ENCODE measurements at places on chromosomes 4 and X. TPM values are rescaled to one million over a fixed set of nuclear protein-coding genes. Genes with fewer than 3 reads are reported as not detected.

GRCh38 chr4:187469627-187470026 lies 525.9 kb upstream of the ZFP42 start:
- no peak for DNase-seq
- no peaks in the 10 kb centered on the region for H3K27me3 ChIP-seq
- no peaks in the 10 kb centered on the region for H3K36me3 ChIP-seq

Gene DUSP9
- 0.61 TPM for total RNA-seq

- no peak for DNase-seq
- H3K4me1 ChIP-seq, result no peaks in the 10 kb centered on the region
- no peaks in the 10 kb centered on the region for H3K27me3 ChIP-seq
- H3K4me3 ChIP-seq, result no peak overlapping the region
Measured at GRCh38 chr4:1976416-1977352, 32.1 kb downstream of the NELFA start.

GRCh38 chr4:21697583-21697982 lies 251.0 kb downstream of the KCNIP4 start:
- no peak for DNase-seq
- no peak overlapping the region for H3K27ac ChIP-seq
- H3K36me3 ChIP-seq, result no peaks in the 10 kb centered on the region
- no peaks in the 10 kb centered on the region for H3K27me3 ChIP-seq
- no peaks in the 10 kb centered on the region for H3K4me1 ChIP-seq

Gene SUV39H1
- 6.1 TPM for total RNA-seq

DNA sequence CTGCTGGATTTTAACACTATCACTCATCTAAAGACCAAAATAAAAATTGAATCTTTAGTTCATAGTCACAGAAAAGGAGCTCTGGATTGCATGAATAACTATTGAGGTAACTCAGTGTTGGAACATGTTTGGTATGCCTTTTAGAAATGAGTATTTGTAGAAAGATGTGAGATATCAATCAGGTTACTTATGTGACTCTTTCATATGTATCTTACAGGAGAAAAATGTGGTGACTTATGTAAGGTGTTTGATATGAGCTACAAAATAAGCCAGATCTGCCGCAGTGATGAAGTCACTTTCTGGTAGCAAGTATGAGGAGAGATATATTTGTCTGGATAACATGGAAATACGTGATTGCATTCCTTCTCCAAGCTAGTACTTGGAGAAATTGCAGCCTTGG lies 1653.3 kb upstream of the PCDH7 start:
- no peaks in the 10 kb centered on the region for H3K27me3 ChIP-seq
- no peak overlapping the region for H3K4me3 ChIP-seq
- no peaks in the 10 kb centered on the region for H3K4me1 ChIP-seq
- DNase-seq, result no peak
- H3K36me3 ChIP-seq, result no peaks in the 10 kb centered on the region
- H3K27ac ChIP-seq, result no peak overlapping the region

DNA sequence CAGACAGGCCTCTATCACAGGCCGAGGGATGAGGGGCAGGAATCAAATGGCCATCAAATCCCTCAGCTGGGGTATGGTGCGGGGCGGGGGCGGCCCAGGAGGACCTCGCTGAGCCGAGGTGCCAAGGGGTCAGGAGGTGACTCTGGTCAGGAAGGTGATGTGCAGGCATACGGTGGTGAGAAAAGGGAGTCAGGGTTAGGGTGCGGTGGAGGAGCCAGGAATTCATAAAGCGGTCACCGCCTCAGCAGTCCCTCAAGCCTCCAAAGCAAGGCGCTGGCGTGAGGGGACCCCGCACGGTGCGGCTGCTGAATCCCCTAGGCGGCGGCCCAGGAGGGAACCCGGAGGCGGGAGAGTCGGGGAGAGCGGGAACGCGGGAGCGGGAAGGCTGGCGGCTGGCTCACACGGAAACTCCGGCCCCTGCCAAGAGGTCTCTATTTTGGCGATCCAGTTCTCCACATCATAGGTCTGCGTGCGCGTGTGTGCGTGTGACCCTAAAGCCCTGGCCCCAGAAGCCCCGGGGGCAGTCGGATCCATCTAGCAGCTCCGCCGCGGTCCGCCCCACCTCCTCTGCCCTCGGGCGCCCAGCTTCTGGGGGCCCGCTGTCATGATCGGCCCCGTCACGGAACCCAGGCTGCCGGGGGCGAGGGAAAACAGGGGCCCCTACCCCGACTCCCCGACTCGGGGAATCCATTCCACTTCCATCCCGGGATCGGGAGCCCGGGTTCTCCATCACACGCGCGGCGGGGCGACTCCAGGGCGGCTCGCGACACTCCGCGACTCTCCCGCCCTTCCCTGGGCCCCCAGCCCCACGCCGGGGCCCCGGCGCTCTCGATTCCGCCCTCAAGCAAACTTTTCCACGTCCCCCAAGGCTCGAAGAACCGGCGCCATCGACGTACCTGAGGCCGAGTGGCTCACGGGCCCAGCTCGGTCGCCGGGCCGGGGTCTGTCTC lies 593 bp downstream of the ELF4 start:
- no peaks in the 10 kb centered on the region for H3K4me1 ChIP-seq
- no peaks in the 10 kb centered on the region for H3K36me3 ChIP-seq
- H3K27ac ChIP-seq, result peak overlapping the region; percentile 77
- H3K4me3 ChIP-seq, result peak overlapping the region; percentile 43
- DNase-seq, result no peak
- no peaks in the 10 kb centered on the region for H3K27me3 ChIP-seq

DNA sequence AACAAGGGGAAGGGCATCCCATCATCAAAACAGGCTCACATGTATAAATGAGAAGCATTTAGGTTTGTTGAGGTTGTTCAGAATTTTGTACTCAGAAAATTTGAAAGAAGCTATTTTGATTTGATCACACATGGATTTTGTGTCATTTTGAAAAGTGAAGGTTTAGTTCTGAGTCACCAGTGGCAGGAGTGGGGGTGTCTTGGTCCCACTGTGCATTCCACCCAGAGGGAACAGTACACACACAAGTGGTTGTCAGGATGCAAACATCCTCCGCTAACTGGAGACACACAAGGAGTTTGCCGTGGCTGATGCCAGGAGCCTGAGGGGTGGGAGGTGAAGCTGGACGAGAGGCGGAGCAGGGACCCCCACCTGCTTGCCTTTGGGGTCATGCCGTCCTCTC lies 198.2 kb upstream of the PSAPL1 start:
- no peaks in the 10 kb centered on the region for H3K4me1 ChIP-seq
- H3K36me3 ChIP-seq, result no peaks in the 10 kb centered on the region
- H3K27ac ChIP-seq, result no peak overlapping the region
- DNase-seq, result no peak
- H3K4me3 ChIP-seq, result no peak overlapping the region

Gene NXF3
- total RNA-seq, result 0.72 TPM

GRCh38 chrX:51332188-51332942 lies at the start of gene NUDT10:
Gene NUDT10, plus strand, starts transcription at chrX:51332822. Its CDS starts 144 bp downstream, at chrX:51332966.
- DNase-seq, result peak; percentile 56
- no peaks in the 10 kb centered on the region for H3K4me1 ChIP-seq
- no peak within 1 kb of the TSS for H3K27ac ChIP-seq
- no peaks in the 10 kb centered on the region for H3K36me3 ChIP-seq

DNA sequence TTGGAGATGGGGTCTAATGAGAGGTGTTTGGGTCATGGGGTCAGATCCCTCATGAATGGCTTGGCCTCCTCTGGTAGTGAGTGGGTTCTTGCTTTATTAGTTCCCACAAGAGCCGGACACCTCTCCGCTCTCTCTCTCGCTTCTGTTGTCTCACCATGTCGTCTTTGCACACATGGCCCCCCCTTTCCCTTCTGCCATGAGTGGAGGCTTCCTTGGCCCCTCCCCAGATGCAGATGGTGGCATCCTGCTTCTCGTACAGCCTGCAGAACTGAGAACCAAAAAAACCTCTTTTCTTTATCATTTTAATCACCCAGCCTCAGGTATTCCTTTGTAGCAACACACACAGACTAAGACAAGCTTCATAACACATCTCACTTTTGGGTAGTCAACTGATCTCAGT lies 49.6 kb upstream of the SPRY1 start:
- no peak overlapping the region for H3K27ac ChIP-seq
- no peak for DNase-seq
- H3K4me3 ChIP-seq, result no peak overlapping the region

DNA sequence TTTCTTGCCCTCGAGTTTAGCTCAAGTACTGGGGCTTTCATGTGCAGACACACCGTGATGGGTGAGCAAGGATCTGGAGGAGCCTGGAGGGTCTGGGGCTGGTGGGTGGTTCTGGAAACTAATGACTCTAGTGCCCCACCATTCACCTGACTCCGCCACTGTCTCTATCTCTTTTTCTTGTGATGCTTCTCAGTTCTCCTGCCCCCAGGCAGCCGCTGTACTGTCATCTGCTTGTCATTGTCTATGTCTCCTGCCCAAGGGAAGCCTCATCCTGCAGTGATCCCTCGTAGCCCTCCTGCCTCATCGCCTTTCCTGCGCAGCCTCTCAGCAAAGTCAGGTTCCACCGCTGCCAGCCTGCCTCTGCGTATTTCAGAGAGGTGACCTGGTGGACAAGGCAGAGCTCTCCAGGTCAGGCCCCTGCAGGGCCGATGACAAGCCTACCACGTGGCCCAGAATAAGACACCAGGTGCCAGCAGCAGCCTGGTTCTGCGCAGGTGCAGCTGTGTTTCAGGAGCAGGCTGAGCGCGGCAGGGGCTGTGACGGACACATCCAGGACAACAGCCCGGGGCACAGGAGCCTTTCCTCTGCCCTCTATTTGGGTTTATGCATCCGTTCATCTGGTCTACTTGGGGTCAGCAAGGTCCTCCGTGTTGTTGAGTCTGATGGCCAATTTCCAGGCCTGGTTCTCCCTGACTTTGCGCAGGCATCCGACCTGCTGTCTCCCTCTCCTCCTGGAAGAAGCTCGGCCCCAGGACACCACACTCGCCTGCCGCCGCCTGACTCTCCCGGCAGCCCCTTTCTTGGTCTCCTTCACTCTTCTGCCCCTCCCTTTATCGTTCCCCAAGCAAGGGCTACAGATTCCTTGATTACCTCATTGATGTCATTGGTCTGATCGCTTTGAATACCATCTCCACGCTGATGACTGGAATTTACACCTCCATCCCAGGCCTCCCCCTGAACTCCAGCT lies 30.9 kb upstream of the CDKN2AIP start:
- H3K27me3 ChIP-seq, result no peaks in the 10 kb centered on the region
- H3K4me1 ChIP-seq, result peaks cover 8% of the 10 kb centered on the region
- H3K27ac ChIP-seq, result no peak overlapping the region
- DNase-seq, result no peak
- H3K4me3 ChIP-seq, result no peak overlapping the region

DNA sequence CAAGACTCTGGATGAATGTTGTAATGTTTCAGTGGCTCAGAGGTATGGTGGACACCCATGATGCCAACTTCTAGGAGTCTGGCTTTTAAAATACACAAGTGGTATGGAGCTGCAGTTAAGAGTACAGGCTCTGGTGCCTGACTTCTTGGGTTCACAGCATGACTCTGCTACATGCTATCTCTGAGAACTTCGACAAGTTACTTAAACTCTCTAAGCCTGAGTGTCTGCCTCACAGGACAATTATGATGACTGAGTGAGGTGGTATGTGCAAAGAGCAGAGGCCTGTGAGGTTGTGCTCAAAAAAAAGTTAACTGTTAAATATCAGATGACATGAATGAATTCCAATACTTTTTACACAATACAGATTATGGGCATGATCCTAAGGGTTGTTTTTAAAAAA lies 90.9 kb upstream of the SRD5A3 start:
- H3K27me3 ChIP-seq, result no peaks in the 10 kb centered on the region
- H3K27ac ChIP-seq, result no peak overlapping the region
- DNase-seq, result no peak
- H3K4me3 ChIP-seq, result no peak overlapping the region
- no peaks in the 10 kb centered on the region for H3K36me3 ChIP-seq
- H3K4me1 ChIP-seq, result no peaks in the 10 kb centered on the region

DNA sequence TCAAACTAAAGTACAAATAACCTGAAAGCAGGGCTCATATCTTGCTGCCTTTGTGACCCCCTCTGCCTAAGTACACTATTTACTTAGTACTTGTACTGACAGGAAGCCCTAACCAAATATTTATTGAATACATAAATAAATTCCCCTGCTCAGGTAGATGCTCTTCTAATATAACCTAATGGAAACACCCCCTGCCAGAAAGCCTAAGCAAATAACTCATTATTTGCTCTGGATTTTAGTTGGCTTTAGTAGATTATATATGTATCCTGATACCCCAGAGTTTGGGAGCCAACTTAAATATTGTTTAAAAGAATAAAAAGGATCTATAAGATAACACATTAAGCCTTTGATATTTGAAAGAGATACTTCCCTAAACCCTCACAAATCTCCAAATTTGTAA lies 318.2 kb downstream of the PPP1R2C start:
- H3K4me3 ChIP-seq, result no peak overlapping the region
- H3K27ac ChIP-seq, result no peak overlapping the region
- no peaks in the 10 kb centered on the region for H3K4me1 ChIP-seq
- H3K27me3 ChIP-seq, result no peaks in the 10 kb centered on the region

Gene F8
- 25.0 TPM for total RNA-seq

- H3K4me1 ChIP-seq, result no peaks in the 10 kb centered on the region
- H3K27me3 ChIP-seq, result peaks cover 3% of the 10 kb centered on the region
- peak; percentile 9 for DNase-seq
- no peak overlapping the region for H3K27ac ChIP-seq
- H3K4me3 ChIP-seq, result no peak overlapping the region
Measured at GRCh38 chr4:1509366-1509765, 103.1 kb upstream of the NKX1-1 start.

GRCh38 chr4:145130788-145131399 lies 32.8 kb downstream of the ABCE1 start:
- no peak overlapping the region for H3K27ac ChIP-seq
- DNase-seq, result no peak
- H3K36me3 ChIP-seq, result peaks cover 3% of the 10 kb centered on the region

DNA sequence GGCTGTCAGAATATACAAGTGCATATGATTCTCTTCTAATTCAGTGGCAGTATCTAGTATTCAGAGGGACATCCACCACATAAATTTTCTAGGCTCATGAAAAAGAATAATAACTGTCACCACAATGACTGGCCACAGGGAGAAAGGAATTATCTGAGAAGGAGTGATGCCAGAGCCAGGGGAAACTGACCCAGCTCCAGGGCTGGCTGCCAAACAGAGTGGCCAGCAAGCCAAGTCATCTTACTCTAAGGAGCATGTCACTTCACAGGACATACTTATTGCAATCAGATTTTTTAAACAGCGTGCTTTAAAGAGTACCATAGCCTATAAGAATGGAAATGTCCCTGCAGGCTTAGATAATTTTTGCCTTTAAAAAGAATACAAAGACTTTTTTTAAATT lies 5.8 kb upstream of the SEPTIN11 start:
- no peaks in the 10 kb centered on the region for H3K27me3 ChIP-seq
- H3K36me3 ChIP-seq, result no peaks in the 10 kb centered on the region
- H3K27ac ChIP-seq, result no peak overlapping the region
- H3K4me3 ChIP-seq, result no peak overlapping the region
- DNase-seq, result no peak

Gene POLA1
- 2.7 TPM for total RNA-seq

- H3K27me3 ChIP-seq, result no peaks in the 10 kb centered on the region
- H3K4me1 ChIP-seq, result no peaks in the 10 kb centered on the region
- H3K27ac ChIP-seq, result no peak overlapping the region
- H3K4me3 ChIP-seq, result no peak overlapping the region
Measured at GRCh38 chr4:151811403-151811802, 50.6 kb upstream of the GATB start.

- no peak overlapping the region for H3K4me3 ChIP-seq
- no peaks in the 10 kb centered on the region for H3K4me1 ChIP-seq
- no peaks in the 10 kb centered on the region for H3K27me3 ChIP-seq
- no peak overlapping the region for H3K27ac ChIP-seq
- no peaks in the 10 kb centered on the region for H3K36me3 ChIP-seq
- DNase-seq, result no peak
Measured at GRCh38 chr4:113790478-113790877, 28.9 kb upstream of the CAMK2D start.

GRCh38 chrX:65667503-65668376 lies at the start of gene MSN:
Gene MSN, plus strand, starts transcription at chrX:65667654. Its CDS starts 188 bp downstream, at chrX:65667842.
- peak within 1 kb of the TSS; percentile 81 for H3K27ac ChIP-seq
- H3K36me3 ChIP-seq, result no peaks in the 10 kb centered on the region
- no peaks in the 10 kb centered on the region for H3K4me1 ChIP-seq

All from right lobe of liver (tissue), 6 donors.